ENCODE measurements at places on chromosomes 5 and 9. TPM values are rescaled to one million over a fixed set of nuclear protein-coding genes. Genes with fewer than 3 reads are reported as not detected.

Gene LCN9
- total RNA-seq = not detected

Gene PGM5
- total RNA-seq = not detected

Gene LECT2
- total RNA-seq = not detected

Gene CDKN2B
- total RNA-seq = not detected

Gene RNF183
- 0.19 TPM for total RNA-seq

Gene TMEM161B
- 6.5 TPM for total RNA-seq

Gene GARIN3
- total RNA-seq = not detected

Gene DDX4
- not detected for total RNA-seq

Gene KCNN2
- total RNA-seq = 0.20 TPM

Gene SLC23A1
- 1.3 TPM for total RNA-seq

Gene ABO
- not detected for total RNA-seq

Gene PCAT7
- total RNA-seq = 0.62 TPM

Gene PRR7
- total RNA-seq = 13.8 TPM

Gene PTGES2
- 99.8 TPM for total RNA-seq

Gene RASGRF2
- total RNA-seq = 1.0 TPM

Gene FGF10
- total RNA-seq = not detected

Gene CD274
- 1.3 TPM for total RNA-seq

Gene SPATA31C1
- total RNA-seq = not detected

Gene ELOVL7
- 12.6 TPM for total RNA-seq

Gene TMOD1
- total RNA-seq = 1.9 TPM

Gene TAF1L
- total RNA-seq = not detected

Gene ZNF366
- total RNA-seq = not detected

Gene OTULINL
- total RNA-seq = 26.3 TPM

Gene PCDHAC1
- total RNA-seq = 1.9 TPM

Measured in A549 treated with AZD2906 at 1 μM for 4 hours (cell line).